Head of caudate nucleus (tissue), 42 donors: ENCODE measurements at places on chromosomes 4 and X.

GRCh38 chr4:177461606-177462005, 19.4 kb upstream of the AGA start:
- DNase-seq: no peak

- no peak for DNase-seq
Observed at GRCh38 chr4:158422546-158422945, 99.1 kb upstream of the RXFP1 start.

DNA sequence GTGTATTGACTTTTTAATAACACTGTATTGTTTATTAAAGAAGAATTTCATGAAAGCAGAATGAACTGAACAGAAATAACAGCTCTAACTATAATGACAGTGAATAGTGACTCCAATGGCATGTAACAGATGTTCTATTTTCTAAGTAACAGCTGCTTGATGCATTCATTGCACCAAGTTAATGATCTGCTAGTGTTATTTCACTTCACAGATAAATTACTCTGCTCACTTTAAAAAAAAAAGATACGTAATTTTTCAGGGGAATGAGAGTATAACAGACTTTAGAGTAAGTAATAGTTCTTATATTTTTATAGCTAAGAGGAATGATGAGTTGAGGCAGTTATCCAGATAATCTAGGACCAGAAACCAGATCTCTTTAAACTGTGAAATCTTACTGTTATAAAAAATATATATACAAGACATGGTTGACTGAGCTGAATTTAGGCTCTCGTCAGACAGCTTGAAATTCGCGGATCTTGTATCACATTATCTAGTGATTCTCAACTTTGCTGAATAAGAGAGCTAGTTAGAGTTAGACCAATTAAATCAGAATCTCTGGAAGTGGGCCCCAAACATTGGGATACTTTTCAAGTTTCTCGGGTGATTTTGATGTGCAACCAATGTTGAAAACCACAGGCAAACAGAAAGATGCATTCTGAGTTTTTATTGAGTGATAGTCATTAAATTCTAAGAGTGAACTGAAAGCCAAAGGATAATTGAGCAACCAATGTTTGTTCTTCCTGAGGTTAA, 840.7 kb downstream of the DMD start:
- DNase-seq: no peak

DNA sequence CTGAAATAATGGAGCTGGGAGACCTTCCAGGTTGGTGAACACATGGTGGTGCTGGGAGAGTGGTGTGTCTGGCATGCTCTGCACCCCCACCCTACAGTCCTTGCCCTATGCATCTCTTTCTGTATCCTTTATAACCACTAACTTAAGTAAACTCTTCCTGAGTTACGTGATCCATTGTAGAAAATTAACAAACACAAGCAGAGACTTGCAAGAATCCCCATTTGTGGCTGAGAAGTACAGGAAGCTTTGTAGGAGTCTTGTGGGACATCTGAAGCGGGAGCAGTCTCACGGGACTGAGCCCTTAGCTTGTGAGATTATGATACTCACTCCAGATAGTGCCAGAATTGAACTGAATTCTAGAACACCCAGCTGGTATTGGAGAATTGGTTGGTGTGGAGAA, 14.3 kb upstream of the FAM13A start:
- DNase-seq: no peak

GRCh38 chr4:173520921-173521466, 9.0 kb downstream of the HAND2 start:
- no peak for DNase-seq

DNA sequence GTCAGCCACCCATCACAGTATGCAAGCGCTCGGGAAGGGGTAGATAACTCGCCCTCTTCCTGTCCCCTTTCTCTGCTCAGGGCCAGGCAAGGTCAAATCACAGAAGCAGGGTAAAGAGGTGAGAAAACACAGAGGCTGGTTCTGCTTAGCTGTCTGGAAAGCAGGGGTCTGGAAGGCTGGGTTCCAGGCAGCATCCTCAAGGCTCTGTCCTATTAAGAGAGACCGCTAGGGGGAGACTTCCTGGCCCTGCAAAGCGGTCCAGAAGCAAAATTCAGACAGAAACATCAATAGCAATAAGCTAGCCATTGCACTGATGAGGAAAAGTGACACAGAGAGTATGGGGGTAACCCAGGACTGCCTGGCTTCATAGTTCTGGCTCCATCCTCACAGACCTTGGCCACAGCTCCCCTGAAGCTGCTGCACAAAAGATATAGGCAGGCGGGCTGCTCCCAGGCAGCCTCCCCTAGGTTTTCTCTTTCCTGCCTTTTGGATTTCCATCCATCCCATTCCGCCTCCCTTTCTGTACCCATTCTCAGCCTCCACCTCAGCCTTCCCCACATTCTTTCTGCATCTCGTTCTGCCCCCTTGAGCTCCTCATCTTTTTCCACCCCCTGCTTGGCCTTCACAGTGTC, 308.5 kb downstream of the EVC2 start:
- DNase-seq: no peak

DNA sequence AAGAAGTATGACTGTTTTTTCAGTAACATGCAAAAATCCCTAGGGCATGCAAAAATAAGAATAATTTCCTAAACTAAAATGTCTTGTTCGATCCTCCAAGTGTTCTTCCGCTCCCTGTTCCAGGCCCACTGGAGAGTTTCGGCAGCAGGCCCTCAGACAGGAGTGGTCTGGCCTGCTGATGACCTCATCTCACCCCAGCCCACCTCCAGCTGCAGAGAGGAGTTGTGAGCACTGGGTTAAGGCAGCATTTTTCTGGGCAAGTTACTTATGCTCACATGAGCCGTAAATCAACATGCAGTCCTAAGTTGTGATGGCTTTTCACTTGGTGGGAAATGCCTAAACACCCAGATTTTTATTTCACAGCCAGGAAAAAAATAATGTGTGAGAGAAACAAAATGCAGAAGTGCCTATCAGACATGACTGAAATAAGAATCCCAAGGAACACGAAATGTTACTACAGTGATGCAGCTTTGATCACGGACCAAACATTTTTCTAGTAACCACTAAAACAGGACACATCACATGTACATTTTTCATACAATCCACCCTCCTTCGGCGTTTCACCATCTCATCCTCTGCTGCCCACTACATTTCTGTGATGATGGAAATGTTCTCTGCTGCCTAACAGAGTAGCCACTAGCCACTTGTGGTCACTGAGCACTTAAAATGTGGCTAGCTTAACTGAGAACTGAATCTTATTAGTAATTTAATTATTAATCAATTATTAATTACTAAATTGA, 153.3 kb upstream of the TBL1X start:
- DNase-seq: no peak
